ENCODE measurements at places on chromosomes 1 and 21. TPM values are rescaled to one million over a fixed set of nuclear protein-coding genes. Genes with fewer than 3 reads are reported as not detected.

Gene CRYBG2
- not detected for total RNA-seq

Gene PROK1
- total RNA-seq, result not detected

Gene IVL
- not detected for total RNA-seq

Gene CELA3A
- not detected for total RNA-seq

Gene FCRL6
- total RNA-seq, result not detected

Gene ETNK2
- total RNA-seq, result 7.5 TPM

Gene CACHD1
- total RNA-seq, result 8.5 TPM

Measured in cardiac ventricle fibroblast (primary cell).